ENCODE measurements at places on chromosomes 7 and 10.

DNA sequence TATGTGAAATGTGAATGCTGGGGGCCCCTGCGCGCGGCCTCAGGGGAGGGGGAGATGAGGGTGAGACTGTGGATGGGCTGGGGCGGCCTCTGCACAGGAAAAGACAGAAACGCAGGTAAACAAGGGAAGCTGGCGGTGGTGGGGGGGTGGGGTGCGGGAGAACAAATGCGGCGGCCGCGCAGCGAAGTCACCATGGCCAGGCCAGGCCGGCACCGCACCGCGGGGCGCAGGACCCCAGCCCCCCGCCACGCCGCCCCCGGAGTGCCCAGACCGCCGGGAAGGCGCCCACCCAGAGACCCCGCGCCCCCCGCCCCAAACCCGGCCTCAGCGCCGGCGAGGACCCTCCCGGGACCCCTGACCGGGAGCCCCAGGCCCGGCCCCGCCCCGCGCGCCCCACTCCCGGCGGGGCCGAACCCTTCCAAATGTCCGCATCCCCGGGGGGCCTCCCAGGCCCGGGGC, 14.5 kb upstream of the DNAAF5 start:
- no peak for DNase-seq

GRCh38 chr10:63833411-63834060, 312.3 kb downstream of the REEP3 start:
- DNase-seq = no peak

DNA sequence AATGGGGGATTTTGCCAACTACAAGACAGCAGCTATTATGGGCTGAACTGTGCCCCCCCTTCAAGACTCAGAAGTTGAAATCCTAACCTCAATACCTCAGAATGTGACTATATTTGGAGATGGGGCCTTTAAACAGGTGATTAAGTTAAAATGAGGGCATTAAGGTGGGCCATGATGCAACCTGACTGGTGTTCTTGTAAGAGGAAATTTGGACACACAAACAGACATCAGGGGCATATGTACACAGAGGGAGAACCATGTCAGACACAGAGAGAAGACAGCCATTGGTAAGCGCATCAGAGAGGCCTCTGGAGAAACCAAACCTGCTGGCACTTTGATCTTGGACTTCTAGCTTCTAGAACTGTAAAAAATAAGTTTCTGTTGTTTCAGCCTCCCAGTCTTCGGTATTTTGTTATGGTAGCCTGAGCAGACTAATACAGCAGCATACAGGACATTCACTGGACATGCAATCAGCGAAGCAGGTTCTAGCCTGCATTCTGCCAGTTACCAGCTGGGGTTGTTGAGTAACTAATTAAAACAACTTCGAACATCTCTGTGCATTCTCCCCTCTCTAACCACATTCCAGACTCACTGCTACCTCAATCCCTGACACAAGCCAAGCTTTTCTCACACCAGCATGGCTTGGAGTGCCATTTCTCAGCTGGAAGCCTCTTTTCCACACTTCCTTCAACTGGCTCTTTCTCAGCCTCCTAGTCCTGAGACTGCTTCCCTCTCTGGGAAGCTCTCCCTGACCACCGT, 141.4 kb downstream of the DOCK4 start:
- no peak for DNase-seq

DNA sequence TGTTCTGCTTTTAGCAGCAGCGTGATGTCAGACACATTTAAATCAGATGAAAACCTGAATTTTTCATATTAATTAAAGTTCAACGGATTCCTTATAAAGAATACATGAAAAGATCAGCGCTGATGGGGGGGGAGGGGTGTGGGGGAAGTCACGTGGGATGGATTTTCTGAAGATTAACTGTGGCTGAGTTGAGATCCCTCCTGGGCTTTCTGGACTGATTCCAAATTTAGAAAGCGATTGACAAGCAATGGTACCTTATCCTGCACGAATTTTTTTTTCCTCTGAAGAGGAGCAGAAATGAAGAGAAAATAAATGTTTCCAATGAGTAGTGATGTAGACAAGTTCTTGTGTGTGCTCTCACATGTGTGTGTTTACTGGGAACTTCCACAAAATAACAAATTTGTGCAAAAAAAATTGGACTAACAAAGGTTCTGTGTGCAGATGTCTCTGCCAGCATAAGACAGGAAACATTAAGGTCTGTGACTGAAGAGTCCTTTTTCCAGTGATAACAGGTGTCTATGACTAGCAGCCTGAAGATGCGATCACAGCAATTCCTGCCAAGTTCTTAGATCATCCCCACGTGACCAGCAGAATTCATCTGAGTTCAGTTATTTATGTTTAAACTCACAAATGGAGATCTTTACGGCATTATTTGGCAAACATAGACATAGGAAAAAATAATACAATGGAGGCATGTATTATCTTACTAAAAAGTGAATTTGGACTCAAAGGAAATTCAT, 585.2 kb upstream of the CELF2 start:
- DNase-seq = no peak

DNA sequence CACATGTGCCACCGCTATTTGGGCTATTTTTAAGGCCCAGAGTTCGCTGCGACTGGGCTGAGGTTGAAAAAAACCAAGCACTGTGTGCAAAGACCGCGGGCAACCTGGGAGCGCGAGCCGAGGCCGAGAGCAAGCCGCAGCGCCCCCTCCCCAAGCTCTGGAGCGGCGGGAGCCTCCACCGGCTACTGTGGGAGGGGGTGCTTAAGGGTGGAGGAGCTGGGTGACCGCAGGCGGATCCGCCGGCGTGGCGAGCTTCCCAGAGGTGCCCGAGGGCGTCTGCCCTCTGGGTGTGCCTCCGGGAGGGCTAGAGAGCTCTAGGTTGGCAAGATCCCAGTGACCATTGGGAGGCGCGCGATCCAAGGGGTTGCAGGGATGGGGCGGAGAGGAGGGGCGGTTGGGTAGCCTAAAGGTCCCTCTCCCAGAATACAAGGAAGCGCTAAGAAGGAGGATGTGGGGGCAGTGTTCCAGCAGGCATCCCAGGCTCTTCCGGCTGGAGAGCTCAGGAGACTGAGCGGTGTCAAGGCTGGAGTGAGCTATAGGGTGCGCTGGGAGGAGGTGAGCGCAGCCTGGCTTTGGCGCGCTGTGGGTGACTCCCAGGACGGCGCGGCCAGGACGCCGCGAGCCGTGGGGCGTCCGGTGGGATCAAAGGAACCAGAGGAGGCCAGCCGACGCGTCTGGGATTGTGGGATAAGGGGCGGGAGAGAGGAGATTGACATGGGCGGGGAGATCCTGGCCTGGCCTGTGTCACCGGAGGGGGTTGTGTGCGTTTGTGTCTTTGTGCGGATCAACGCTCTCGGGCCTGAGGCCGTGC, 8.0 kb downstream of the DLX5 start:
- peak; percentile 86 for DNase-seq

- no peak for DNase-seq
Measured at GRCh38 chr7:50473531-50473930, 23.4 kb upstream of the FIGNL1 start.

All from HuH-7.5 (cell line).